IMR-90 (cell line): ENCODE measurements at places on chromosomes 5 and 9. TPM values are rescaled to one million over a fixed set of nuclear protein-coding genes. Genes with fewer than 3 reads are reported as not detected.

DNA sequence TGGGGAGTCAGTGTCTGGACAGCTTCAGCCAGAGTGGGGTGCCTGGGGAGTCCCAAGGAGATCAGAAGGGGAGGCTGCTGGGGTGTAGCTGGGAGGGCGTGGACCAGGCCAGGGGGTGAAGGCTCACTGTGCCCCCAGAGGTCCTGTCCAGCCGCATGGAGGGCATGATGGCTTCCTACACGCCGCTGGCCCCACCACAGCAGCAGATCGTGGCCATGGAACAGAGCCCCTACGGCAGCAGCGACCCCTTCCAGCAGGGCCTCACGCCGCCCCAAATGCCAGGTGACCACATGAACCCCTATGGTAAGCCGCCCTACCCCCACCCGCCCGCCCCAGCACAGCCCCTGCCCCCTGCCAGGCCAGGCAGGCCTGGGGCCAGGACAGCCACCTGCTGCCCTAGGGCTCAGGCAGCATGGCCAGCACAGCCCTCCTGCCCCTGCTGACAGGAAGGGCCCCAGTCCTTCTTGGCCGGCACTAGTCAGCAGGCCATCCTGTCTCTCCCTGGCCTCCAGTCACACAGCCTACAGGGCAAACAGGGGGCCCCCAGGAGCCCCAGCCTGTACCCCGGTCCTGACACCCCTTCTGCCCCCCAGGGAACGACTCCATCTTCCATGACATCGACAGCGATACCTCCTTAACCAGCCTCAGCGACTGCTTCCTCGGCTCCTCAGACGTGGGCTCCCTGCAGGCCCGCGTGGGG lies 82.1 kb downstream of the LMX1B start:
- no peak for DNase-seq

GRCh38 chr5:5344606-5345005 lies 77.9 kb upstream of the ICE1 start:
- DNase-seq = no peak

DNA sequence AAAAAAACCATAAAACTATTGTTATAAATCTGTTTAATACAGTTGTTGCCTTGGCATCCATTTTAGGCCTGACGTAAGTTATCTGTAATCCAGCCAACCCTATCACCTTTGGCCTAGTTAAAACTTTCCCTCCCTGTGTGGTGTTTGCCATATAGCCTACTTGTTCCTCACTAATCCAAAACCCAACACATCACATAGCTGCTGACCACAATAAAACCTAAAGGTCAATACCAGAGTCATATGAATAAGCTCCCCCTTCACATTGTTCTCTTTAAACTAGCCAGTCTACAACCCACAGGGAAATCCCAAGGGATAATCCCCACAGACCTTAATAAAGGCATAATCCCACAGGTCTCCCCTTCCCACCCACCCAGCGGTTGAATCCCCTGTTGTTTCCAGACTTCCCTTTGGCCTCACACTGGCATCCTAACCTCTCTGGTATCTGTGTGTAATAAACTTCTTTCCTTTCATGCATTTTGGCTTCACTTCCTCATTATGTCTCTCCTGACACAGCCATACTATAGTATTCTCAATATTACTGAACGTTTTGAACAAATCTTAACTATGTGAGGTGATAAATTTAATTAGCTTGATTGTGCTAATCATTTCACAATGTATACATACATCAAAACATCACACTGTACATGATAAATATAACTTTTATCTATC lies 50.8 kb downstream of the DTWD2 start:
- DNase-seq = no peak

- DNase-seq = peak; percentile 8
Observed at GRCh38 chr5:31054453-31054852, 139.0 kb upstream of the CDH6 start.

- no peak for DNase-seq
Observed at GRCh38 chr5:132826424-132827082, 3.9 kb downstream of the SHROOM1 start.

Gene GMCL2
- not detected in 2 replicates for total RNA-seq

Gene CDC25C
- total RNA-seq = 7.5 and 8.2 TPM in 2 replicates

DNA sequence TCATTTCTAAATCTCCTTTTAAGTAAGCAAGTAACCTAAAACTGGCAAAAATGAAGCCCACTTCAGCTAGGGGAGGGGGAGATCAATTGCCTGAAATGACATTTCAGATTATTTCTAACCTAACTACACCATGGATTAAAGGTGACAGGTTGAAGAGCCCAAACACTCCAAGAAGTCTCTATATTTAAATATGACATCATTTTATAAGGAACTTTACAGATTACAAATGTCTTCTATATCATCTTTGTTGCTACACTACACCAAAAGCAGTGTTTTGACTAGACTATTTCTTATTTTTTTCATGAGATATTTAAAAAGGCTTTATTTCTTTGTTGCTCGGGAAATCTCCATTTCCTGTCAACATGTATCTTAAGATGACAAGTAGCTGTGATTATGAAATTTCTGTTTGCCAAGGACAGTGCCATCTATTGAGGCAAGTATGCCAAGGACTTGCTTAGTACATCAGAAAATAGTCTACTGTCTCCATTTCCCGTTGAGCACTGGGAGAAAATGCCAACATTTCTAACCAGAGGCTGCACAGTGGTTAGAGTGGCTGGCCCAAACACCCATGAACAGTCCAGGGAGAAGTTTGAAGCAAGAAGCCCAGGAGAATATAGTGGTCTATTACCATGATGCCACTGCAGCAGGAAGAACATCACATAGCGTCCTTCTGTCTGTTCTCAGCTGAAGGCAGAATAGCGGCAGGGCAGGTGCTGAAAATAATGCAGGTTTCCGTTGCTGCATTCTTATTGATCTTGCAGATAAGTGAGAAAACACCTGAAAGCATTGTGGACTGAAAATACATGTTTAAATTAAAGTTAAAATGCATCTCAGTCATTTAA lies 93.4 kb upstream of the ITGA2 start:
- no peak for DNase-seq

Gene SLCO6A1
- not detected in 2 replicates for total RNA-seq

DNA sequence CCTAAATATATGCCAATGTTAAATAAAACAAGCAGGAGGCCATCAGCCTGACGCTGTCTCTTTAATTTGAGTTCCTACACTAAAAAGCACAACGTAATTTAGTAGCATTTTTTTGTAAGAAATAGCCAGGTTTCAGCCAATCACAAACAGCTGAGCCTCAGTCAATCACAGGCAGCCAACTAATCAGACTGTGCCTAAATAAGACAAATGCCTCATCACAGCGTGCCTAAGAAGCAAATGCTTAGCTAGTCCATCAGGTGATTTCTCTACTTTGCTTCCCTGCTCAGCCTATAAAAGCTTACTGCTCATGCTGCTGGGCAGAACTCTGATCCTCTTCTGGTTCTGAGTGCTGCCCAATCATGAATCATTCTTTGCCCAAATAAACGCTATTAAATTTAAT lies 38.3 kb upstream of the RORB start:
- no peak for DNase-seq

DNA sequence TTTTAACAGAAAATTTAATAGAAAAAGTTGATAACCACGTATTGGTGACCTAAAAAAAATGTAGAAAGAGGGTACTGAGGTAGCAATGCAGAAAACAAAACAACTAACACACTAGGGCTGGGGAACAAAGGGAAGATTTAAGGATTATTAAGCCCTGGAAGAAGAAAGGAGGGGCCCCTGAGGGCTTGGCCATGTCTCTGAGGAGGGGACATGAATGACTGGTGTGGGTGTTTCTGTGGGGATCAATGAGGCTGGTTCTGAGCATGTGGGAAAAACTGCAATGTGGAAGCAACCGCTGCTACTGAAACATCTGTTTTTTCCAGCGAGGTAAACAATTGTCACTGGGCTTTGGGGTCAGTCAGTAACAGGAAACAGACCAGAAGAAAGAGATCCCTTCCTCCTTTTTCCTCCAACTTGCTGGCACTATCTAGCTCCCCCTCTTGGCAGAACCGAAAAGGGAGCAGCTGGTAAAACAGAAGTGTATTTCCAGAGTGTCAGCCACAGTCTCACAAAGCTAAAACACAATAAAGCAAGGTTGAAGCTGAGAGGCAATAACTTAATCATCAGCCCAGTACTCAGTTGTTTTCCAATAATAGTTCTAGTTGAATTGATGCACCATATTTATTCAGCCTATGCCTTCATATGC lies 48.3 kb downstream of the ATPSCKMT start:
- DNase-seq = peak; percentile 7

Gene TMEM203
- 18.8 and 20.8 TPM in 2 replicates for total RNA-seq

Gene PCDHB4
- under 0.01 TPM in 1 of 2 replicates, not detected in the other for total RNA-seq

Gene EPB41L4B
- total RNA-seq = 0.54 and 0.56 TPM in 2 replicates

GRCh38 chr5:72020161-72020983 lies 86.9 kb upstream of the MAP1B start:
- DNase-seq = no peak

Gene CCL27
- 0.18 TPM in 1 of 2 replicates, not detected in the other for total RNA-seq

DNA sequence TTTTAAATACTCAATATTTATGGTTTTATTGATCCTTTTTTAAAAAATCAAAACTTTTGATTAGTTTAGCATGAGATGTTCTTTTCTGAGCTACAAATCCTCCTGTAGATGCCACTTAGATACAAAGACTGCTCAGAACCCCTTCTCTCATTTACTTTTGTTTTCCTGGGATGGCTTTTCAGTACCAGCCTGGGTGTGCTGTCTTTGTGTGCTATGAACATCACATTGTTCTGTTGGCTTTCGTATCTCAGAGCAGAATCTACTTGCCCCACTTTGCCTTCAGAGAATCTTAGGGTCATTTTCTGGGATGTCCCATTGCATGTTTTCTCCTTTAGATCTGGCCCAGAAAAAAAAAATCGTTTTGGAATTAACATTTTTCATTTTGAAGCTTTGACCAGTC lies 85.9 kb downstream of the RASGRF2 start:
- no peak for DNase-seq

- peak; percentile 33 for DNase-seq
Observed at GRCh38 chr9:76297721-76298239, 96.4 kb downstream of the RFK start.

GRCh38 chr5:108814551-108814950 lies 66.9 kb downstream of the FER start:
- DNase-seq = no peak

DNA sequence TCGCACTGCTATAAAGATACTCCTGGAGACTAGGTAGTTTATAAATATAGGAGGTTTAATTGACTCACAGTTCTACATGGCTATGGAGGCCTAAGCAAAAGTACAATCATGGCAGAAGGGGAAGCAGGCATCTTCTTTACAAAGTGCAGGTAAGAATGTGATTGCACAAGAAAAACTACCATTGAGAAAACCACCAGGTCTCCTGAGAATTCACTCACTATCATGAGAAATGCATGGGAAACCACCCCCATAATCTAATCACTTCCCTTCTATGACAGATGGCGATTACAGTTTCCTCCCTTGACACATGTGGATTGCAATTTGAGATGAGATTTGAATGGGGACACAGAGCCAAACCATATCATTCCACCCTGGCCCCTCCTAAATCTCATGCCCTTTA lies 121.2 kb upstream of the ST8SIA4 start:
- no peak for DNase-seq

GRCh38 chr9:3888497-3888858 lies 362.7 kb upstream of the RFX3 start:
- no peak for DNase-seq

Gene ERGIC1
- total RNA-seq = 124 and 134 TPM in 2 replicates

Gene DDX4
- not detected in 2 replicates for total RNA-seq

Gene UBE2QL1
- total RNA-seq = not detected in 2 replicates

DNA sequence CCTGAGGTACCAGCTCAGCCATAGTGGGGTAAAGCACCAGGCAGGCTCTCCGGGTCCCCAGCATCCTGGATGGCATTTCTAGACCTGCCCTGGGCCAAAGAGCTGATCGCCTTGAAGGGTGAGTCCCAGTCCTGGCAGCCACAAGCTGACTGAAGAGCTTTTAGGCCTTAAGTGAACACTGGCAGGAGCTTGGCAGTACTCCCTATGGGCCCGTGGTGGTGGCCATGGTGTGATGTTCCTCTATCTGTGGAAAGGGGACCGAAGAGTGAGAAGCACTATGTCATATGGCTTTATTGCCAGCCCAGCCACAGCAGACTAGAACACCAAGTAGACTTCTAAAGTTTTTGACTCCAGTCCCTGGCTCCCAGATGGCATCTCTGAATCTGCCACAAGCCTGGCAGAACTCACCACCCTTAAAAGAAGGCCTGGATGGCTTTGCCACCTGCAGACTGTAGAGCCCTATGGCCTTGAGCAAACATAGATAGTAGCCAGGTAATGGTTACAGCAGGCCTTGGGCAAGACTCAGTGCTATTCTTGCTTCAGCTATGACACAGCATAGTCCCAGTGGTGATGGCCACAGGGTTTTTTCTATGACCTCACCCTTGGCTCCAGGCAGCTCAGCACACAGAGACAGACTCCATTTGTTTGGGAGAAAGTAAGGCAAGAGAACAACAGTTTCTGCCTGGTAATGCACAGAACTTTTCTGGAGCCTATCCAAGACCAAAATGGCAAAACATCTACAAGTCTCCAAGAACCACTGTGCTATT lies 801.5 kb upstream of the DMAC1 start:
- DNase-seq = no peak

GRCh38 chr9:15010581-15010980 lies 100.4 kb upstream of the FREM1 start:
- no peak for DNase-seq

DNA sequence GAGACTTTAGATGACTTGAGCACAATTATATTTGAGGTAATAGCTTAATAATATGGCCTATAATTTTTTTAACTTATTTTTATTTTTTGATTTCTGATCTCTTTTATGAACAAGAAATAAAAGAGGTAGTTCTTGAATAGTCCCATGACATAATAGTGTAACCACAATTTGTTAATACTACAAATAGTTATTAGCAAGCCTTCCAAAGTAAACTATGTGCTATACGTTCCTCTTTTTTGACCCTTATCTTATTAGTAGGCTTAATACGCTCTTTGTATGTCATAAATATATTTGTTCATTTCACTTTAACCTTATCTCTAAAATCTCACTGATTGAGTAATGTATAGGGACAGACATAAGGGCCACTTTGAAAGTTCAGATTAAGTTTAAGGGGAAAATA lies 78.7 kb upstream of the NR4A3 start:
- no peak for DNase-seq

Gene LAMC3
- under 0.01 TPM in 1 of 2 replicates, not detected in the other for total RNA-seq

Gene CCDC180
- total RNA-seq = 0.56 and 0.90 TPM in 2 replicates

GRCh38 chr5:104611135-104611767 lies 1048.7 kb upstream of the NUDT12 start:
- DNase-seq = no peak

DNA sequence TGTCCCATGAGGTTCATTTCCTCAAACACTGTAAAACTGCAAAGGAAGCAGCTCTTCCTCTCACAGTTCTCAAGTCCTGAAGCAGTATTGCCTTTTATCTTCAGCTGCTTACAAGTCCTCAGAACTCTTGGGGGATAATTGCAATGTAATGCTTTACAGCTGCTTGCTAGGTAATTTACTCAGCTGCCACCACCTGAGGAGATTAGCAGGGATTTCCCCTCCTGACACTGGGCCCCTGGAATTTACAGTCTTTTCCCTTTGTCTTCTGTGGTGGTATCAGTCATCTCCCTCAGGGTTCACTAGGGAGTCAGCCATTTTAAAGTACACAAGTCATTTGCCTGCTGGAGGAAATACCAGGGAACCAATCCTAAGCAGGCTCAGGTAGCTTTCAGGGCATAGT lies 754.3 kb upstream of the GRAMD2B start:
- no peak for DNase-seq

Gene SLC27A6
- total RNA-seq = under 0.01 and 0.28 TPM in 2 replicates

- peak; percentile 100 for DNase-seq
Observed at GRCh38 chr5:17180864-17181723, 36.3 kb upstream of the BASP1 start.

Gene TUSC1
- total RNA-seq = 2.0 and 3.1 TPM in 2 replicates

- no peak for DNase-seq
Observed at GRCh38 chr5:24598956-24599355, 45.8 kb downstream of the CDH10 start.

Gene FAM114A2
- 36.4 and 41.2 TPM in 2 replicates for total RNA-seq

GRCh38 chr5:14235872-14236271 lies 92.7 kb downstream of the TRIO start:
- DNase-seq = no peak

Gene CENPP
- 1.4 and 3.6 TPM in 2 replicates for total RNA-seq

Gene NRARP
- not detected in 2 replicates for total RNA-seq
